ENCODE measurements at places on chromosomes 3 and 15.

DNA sequence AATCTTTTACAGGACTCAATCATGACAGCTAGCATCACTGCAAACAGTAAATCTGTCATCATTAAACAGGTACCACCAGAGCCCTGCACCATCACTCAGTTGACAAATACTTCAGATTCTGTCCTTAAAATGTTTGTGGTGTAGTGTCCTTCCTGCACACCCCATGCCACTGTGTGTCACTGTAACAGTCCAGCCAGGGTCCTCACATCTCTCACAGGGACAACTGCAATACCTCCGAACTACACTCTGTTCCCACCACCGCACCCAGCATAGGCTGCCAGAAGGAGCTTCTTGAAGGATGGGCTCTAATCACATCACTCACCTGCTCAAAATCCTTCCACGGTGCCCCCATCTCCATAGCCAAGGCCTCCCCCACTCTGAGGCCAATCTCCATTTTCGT, 90.2 kb upstream of the FGF12 start:
- DNase-seq: no peak

- no peak for DNase-seq
These were observed 219.8 kb downstream of the CTNNB1 start for GRCh38 chr3:41418961-41419691.

GRCh38 chr3:10463533-10464434, 41.6 kb downstream of the ATP2B2 start:
- DNase-seq: no peak

- no peak for DNase-seq
These were observed 16.4 kb downstream of the PLEKHO2 start for GRCh38 chr15:64858021-64858575.

GRCh38 chr15:78448441-78449219, 10.6 kb downstream of the IREB2 start:
- no peak for DNase-seq

DNA sequence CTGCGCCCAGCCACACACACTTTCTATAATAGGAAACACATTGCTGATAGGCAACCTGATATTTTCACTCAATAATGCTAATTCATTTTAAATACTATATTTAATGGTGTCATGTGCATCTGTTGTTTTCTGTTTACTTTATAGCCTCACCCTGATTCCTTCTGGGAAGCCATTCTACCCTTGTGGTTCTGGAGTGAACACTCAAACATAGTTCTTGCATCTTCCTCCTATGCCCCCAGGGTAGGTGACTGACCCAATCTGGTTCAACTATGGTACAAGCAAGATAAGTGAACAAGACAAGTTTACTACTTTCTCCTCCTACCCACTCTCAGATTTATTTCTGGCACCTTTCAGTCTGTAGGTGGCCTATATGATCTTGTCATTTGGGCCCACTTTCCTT, 4.3 kb upstream of the SCG3 start:
- no peak for DNase-seq

- no peak for DNase-seq
These were observed 3.1 kb downstream of the PPP1R2 start for GRCh38 chr3:195540027-195540426.

GRCh38 chr3:55244247-55244646, 242.9 kb downstream of the WNT5A start:
- DNase-seq: no peak

DNA sequence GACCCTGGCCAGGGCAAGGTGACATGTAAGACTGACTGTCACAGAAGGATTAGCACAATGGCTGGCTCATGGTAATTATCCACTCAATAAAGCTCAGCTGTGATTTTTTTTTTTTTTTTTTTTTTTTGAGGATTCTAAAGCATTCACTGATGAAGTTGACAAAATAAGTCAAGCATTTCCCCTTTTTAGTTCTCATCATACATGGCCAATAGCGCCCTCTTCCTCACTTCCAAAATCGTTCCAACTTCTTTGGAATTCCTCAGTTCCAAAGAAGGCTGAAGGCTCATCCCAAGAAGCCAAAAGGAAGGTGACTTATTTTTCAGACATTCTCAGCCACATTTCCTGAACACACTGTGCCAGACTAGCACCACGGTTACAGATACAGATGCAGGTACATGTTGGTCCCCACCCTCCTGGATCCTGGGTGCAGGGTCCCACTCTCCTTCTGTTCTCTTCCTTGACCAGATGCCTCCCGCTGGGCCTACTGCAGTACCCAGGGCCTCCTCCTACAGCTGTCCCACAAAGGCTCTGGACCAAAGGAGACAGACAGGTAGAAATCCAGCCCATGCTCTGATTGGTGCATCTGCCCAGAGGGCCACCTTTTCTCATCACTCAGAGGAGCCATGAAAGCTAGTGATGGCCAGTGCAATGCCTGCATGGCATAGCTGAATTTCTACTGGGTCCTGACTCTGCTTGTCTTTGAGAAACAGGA, 202.6 kb downstream of the UACA start:
- no peak for DNase-seq

GRCh38 chr3:48412375-48413001, 17.4 kb downstream of the PLXNB1 start:
- DNase-seq: no peak

- DNase-seq: no peak
These were observed 47.9 kb downstream of the KBTBD12 start for GRCh38 chr3:127962937-127963336.

DNA sequence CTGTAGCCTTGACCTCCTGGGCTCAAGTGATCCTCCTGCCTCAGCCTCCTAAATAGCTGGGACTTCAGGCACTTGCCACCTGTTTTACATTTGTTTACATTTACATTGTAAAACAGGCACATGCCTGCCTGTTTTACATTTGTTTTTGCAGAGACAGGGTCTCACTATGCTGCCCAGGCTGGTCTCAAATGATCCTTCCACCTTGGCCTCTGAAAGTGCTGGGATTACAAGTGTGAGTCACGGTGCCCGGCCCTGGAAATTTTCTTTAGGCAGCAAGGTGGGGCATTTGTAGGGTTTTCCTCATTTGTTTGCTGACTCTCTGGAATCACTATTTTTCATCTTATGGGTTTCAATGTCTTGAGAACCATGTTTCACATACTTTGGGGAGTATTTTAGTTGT, 25.0 kb downstream of the PIF1 start:
- no peak for DNase-seq

DNA sequence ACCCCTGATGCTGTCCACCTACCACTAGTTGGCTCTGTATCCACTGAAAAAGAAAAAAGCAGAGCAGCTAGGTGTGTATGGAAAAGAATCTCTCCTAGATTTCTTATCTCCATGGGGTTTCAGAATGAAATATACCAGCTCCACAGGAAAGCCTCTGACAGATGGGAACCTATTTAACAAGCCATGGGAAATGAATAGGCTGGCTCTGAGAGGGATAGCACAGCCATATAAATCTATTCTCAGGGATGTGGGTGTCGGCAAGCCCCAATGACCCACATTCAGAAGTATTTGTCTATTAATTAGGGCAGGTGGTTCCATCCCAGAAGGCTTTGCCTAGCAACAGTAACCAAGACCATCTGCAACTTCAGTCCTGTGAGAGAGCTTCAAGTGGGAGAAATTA, 694.1 kb downstream of the AGBL1 start:
- DNase-seq: no peak

- DNase-seq: no peak
These were observed 97.3 kb upstream of the THRB start for GRCh38 chr3:24591661-24592555.

DNA sequence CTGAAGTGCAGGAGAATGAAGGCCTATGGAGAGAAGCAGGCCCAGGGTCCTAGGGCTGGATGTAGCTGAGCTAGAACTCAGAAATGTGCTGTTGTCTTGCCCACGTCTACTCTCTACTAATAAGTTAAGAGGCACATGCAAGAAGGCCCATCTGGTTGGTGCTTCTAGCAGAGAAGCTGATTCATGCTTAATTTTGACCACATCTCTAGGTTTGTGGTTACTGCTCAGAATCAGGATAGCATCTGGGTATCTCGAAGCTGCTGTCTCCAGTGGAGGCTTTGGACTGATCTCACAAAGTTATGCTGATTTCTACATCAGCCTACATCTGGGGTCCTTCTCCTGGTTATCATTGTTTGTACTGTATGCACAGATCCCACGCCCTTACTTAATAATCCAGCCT, 87.3 kb downstream of the CACNA1D start:
- DNase-seq: no peak

DNA sequence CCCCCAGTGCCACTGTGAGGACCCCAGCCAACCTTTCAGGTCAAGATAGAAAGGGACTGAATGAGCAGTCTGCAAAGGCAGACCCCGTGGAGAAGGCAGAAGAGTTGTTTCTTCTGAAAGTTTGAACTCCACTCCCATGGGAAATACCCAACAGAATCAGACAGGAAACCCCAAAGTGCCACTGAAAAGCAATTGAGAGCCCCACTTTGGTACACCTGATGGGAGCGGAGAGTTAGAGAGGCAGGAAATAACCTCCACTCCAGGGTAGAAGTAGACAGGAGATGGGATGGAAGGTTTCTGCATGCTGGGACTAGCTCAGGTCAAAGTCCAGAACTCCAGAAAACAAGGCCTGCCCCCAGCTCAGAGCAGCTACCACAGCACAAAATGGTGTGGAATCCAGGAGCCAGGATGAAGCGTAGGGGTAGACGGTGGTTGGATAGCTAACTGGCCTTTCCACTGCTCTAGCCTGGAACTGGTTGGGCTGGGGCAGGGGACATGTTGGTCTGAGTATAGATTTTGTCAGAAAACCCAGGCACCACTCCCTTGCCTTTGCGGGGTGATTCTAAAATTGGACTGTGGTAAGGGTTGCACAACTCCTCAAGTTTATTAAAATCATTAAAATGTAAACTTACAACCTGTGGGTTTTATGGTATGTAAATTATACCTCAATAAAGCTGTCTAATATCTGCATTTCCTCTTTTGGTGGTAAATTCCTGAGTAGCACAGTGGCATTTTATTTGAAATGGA, 1.9 kb upstream of the RAB43 start:
- no peak for DNase-seq

DNA sequence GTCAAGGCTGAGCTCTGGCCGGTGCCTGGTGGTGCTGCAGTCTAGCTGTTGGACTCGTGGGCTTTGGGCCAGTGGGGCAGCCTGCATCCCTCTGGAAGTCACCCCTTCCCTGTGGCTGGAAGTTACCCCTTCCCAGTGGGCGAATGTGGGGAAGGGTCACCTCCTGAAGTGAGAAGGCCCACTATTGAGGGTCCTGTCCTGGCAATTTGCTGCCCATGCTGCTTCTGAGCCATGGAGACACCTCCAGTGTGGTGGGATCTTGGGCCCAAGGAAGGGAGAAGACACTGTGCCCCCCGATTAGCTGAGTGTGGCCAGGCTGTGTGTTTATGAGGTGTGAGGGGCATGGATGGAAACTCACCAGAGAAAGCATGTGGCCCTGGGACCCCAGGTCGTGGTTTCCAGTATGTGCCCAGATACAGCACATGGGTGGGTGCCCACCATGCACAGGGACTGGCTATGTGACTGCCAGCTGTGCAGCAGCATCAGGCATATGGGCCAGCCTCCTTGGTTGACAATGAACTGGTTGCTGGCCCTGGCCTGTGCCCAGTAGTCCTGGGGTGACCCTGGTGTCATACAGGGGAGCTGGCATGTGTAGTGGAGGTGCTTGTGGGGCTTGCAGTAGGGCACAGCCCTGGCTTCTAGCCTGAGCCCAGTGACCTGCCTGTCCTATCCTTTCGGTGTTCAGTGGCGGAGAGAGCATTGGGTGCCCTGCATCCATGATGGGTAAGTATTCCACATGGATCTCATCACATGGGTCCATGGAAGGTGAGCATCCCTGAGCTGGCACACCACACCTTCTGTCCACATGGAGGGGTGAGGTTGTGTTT, 221.2 kb downstream of the SNRPN start:
- DNase-seq: no peak

- no peak for DNase-seq
These were observed 1419.6 kb upstream of the ALCAM start for GRCh38 chr3:103947062-103947461.

DNA sequence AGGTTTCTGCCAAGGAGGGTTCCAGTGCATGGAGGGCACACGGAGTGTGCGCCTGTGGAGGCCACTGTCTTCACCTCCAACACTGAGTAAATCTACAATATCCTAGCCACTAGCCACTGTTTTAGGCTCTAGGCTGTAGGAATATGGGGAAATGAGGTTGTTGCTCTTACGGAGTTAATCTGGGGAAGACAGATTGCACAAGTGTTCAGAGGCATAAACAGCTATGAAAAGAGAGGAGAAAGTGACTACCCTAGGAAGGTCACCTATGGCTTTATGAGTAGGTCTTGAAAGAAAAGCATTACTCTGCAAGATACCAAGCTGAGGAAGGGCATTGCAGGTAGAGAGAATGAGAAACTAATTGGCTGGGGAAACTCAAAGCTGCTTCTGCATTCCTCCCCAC, 85.7 kb downstream of the CYP19A1 start:
- DNase-seq: no peak

- no peak for DNase-seq
These were observed 28.4 kb upstream of the PIK3CB start for GRCh38 chr3:138862924-138863775.
